ENCODE measurements at places on chromosomes 3 and 15.

GRCh38 chr3:97822359-97822775 lies 556 bp downstream of the CRYBG3 start:
- no peak for DNase-seq

- DNase-seq, result no peak
These were observed 25.9 kb upstream of the CDV3 start for GRCh38 chr3:133547432-133548041.

DNA sequence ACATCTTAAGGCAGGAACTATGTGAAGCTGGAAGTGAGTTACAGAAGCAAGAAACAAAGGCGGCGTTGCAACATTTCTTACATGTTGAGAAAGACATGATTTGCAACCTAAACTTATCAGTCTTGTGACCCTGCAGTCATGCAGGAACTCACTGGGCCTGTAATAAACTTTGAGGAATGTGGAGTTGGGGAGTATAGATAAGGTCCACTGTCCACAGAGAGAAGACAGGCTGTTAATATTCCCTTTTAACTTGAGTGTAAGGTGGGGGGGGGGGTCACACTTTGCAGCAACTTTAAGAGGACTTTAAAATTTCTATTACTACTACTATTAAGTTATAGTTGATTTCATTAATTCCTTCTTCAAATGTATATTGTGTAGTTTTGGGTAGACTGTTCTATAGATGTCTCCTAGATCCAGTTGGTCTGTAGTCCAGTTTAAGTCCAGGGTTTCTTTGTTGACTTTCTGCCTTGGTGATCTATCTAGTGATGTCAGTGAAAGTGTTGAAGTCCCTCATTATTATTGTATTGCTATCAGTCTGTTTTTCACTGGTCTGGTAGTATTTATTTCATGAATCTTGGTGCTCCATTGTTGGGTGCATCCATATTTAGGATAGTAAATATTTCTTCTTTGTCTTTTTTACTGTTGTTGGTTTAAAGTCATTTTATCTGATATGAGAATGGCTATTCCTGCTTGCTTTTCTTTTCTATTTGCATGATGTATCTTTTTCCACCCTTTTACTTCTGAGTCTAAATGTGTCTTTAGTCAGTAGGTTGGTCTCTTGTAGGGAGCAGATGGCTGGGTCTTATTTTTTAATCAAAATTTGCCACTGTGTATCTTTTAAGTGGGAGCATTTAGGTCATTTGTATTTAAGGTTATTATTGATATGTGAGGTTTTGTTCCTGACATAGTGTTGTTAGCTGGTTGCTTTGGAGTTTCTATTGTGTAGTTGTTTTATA lies 15.6 kb upstream of the FAM98B start:
- no peak for DNase-seq

- DNase-seq, result no peak
These were observed 26.7 kb downstream of the SLC12A8 start for GRCh38 chr3:125185805-125186204.

DNA sequence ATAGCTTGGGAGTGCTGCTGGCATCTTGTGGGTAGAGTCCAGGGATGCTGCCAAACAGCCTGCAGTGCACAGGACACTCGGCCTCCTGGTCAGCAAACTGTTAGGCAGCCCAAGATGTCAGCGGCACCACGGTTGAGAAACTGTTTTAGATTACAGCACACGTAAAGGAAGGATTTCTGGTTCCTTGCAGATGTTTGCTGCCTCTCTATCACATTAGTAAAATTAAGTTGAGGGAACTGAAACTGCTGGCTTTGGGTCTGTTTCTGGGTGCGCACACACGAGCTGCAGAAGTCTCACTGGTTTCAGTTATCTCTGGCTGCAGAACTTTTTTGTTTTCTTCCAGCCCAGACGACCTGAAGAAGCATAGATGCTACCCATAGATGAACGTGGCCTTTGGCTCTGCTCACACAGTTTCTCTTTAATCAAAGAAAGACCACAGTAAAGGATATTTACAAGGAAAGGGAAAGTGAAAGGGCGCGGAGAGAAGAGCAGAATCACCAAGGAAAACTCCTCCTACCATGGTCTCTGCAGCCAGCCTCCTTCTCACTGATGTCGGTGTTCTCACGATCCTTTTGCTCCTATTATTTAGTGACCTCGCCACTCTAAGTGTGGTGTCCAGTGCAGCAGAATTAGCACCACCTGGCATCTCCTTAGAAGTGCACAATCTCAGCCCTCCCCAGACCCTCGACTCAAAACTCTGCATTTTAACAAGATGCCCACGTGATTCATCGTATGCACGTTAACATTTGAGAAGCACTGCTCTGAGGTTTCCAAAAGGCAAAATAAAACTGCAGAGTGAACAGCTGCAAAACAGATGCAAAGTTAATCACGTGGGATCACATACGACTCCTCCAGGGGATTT lies 50.6 kb upstream of the AKAP13 start:
- DNase-seq, result no peak

DNA sequence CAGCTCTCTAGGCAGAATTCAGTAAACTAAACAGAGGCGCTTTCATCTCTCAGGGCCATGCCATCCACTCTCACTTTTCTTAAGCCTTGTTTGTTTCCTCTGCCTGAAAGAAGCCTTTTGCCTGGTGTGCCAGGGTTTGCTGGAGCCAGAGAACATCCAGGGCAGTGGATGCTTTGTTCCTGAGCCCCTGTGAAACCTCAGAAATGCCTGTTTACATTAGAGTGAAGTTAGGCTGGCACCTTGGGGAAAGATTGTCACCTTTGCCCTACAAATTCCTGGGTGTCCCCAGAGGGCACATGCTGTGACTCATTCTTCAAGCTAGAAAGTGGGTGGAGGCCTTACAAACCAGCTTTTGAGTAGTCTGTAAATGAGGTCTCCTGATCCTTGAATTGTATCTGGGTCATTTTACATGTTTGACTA lies 10.7 kb upstream of the TRAK1 start:
- DNase-seq, result no peak

DNA sequence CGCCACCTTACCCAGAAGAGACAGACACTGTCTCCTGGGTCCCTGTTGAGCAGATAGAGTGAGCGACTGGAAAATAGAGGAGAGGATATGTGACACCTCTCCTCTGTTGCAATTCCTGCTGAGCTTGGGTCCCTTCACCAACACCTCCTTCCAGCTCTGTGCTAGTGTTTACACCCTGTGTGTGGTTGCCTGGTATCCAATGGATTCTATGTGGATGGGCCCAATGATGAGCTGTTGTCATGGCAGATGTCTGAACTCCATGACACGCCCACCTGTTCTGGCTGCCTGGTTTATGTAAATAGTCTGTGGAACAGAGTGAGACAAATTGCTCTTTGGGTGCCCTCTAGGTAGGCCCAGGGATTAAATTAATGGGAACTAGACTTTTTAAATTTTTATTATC lies 23.7 kb downstream of the RBM5 start:
- no peak for DNase-seq

DNA sequence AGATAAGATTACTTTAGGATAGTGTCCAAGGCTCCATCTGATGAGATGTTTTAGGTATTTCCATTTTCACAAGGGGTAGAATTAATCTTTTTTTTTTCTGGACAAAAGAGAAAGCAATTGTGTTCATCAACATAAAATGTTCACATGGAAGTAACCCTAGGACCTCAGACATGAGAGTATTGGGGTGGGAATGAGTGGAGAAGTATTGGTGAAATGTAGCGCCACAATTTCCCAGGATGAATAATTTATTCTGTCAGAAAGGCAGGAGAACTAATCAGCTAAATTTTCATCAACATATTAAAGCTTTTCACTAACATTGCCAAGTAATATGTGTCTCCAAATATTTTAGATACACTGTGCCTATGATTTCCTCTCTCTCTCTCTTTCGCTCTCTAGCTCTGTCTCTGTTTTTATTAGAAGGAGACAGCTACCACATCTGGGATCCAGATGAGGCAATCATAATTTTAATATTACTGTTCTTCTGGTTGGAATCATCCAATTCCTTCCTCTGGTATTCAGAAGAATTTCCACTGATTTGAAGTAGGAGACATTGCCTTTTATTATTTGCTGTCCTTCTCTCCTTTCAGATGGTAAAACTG lies 21.6 kb upstream of the ZNF280D start:
- DNase-seq, result no peak

DNA sequence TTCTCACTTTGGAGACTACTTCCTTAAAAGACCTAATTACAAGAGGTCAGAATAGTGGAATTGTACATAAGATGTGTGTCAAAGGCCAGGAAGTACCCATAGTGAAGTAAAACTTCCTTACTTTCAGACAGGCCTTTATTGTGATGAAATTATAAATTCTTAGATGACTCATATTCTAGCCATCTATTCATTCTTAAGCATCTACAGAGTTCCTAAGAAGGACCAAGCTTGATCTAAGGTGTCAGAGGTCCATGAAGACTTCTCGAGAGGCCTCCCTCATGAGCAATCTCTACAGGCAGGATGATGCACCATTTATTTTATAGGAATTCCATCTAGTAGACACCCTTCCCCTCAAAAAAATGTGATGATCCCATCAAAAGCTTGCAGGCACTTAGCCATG lies 493.3 kb downstream of the MAGI1 start:
- no peak for DNase-seq

DNA sequence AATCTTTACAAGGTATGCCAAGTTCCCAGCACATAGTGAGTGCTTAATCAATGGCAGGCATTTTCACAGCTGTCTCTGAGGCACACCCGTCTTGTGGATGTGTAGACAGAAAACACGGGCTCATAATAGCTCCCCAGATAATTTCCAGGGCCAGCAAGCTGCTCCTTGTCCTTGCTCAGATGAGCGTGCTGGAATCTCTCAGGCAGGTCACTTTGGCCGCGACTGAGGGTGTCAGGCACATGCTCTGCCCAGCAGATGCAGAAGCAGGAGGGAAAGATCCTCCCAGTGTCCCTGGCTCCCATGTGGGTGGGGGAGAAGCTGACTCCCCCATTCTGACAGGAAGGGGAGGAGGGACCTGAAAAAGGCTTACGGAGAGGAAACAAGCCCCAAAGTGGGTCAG lies 35.6 kb upstream of the SLC6A1 start:
- no peak for DNase-seq

- no peak for DNase-seq
These were observed 83.5 kb downstream of the AQP9 start for GRCh38 chr15:58221591-58222241.

DNA sequence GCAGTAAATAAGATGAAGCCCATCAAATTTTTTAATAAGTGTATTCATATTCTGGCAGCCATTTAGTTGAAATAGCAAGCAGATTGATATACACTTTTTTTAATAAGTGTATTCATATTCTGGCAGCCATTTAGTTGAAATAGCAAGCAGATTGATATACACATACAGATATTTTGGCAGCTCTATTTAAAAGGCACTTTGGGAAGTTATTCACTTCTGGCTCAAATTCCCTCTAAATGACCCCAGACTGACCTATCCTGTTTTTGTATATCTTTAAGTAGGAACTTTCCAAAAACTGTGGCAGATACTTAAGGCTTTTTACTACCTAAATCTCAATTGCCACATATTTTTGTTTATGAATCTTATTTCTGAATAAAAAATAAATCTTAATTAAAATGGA lies 122.3 kb downstream of the PLD1 start:
- no peak for DNase-seq

DNA sequence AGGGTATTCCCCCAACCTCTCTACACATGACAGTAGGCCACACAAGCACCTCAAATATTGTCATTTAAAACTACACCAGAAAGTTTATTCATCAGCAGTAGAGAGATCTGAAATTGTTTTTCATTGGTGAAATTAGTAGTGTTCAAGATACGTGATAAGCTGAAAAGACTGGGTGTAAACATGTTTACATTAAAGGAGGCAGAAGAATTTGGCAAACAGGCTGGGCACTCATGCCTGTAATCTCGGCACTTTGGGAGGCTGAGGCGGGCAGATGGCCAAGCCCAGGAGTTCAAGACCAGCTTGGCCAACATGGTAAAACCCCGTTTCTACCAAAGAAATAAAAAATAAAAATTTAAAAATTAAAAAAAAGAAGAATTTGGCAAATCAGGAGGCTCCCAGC lies 255.6 kb downstream of the FOXP1 start:
- DNase-seq, result no peak

DNA sequence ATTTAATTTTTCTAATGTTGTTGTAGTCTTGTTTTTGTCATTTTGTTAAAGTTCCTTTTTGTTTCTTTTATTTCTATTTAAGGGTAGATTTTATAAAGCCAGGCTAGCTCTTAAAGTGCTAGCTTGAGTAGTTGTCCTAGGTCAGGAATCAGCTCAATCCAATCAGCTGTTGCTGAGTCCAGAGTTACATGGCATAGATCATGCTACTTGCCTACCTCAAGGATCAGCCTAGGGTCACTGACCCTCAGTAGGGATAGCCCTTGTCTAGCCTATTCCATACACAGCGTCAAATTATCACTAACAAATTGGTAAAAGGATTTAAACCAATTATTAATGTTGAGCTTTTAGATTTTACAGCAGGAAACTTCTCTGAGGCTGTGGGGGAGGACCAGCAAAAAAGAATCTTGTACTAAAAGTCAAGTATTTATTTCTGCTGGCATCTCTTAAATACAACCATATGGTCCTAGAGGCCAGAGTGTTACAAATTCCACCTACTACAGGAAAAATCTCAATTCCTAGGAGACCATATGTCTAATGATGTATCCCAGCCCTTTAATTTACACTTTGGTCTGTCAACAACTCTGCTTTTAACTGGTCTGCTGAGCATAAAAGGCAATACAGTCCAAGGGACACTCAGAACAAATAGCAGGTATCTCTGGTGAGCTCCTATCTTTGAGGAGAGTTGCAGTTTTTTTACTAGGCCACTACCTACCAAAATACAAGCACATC lies 138.3 kb upstream of the PTPRG start:
- no peak for DNase-seq

GRCh38 chr3:149559525-149559924 lies 85.0 kb downstream of the TM4SF4 start:
- DNase-seq, result no peak

DNA sequence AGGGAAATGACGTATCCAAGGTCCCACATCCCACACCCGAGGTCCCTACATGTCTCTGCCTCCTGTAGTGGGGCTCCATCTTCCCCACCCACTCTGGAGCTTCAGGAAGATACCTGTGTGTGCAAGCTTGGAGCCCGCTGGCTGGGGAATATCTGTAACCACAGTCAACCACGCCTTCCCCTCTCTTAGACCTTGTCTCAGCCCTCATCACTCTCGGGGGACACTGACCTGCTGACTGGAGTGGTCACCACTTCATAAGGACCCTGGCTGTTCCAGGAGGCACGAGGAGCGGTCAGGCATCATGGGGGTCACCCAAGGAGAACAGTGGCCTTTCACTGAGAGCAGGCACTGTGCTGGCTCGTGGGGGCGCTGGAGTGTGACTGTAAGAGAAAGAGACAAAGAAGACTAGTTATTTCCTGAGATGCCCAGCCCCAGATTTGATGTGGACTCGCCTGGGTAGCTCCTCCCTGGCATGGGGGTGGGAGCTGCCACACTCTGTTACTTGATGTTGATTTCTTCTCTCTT lies 48.6 kb downstream of the CTXND1 start:
- DNase-seq, result no peak

DNA sequence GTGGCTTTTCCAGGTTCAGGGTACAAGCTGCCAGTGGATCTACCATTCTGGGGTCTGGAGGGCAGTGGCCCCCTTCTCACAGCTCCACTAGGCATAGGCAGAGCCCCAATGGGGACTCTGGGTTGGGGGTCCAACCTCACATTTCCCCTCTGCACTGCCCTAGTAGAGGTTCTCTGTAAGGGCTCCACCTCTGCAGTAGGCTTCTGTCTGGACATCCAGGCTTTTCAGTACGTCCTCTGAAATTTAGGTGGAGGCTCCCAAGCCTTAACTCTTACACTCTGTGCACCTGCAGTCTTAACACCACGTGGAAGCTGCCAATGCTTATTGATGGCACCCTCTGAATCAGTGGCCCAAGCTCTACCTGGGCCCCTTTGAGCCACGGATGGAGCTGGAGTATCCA lies 22.5 kb upstream of the TM4SF4 start:
- no peak for DNase-seq

GRCh38 chr15:39788800-39789565 lies 6.3 kb upstream of the FSIP1 start:
- DNase-seq, result no peak

GRCh38 chr3:164521139-164521538 lies 557.2 kb downstream of the SI start:
- DNase-seq, result no peak
